ENCODE measurements at places on chromosomes 7 and 10.

DNA sequence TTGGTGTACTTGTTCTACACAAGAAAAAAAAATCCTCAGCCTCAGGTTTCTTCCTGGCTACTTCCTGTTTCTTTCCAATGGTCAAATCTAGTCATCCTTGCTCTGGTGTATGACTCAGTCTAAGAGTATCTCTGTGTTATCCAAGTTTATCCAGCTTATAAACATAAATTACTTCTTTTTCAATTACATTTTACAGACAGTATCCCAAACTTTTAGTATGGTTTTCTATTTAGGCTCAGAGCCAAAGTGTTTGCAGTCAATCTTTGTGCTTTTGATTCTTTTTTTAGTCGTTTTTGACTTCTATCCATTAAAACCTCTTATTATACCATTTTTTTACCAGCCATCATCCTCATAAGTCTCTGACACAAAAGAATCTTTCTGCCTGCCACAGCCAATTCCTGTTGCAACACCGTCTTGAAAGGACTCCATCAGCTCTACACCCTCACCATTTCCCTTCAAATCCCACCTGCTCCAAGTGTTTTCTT lies 294.6 kb downstream of the PTEN start:
- peak; percentile 76 for DNase-seq

DNA sequence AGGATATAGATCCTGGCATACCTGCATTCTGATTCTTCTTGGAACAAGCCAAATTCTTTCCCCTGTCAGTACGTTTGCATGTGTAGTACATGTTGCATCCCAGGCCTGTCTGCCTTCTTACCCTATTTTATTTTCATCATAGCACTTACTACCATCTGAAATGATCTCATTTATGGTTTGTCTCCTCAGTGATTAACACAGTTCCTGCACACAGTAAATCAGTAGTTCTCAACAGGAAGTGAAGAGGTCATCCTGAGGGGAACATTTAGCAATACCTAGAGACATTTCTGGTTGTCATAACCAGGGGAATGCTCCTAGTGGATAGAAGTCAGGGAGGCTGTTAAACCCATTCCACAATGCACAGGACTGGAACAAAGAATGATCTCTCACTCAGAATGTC lies 38.2 kb upstream of the SLC26A4 start:
- DNase-seq = peak; percentile 71

DNA sequence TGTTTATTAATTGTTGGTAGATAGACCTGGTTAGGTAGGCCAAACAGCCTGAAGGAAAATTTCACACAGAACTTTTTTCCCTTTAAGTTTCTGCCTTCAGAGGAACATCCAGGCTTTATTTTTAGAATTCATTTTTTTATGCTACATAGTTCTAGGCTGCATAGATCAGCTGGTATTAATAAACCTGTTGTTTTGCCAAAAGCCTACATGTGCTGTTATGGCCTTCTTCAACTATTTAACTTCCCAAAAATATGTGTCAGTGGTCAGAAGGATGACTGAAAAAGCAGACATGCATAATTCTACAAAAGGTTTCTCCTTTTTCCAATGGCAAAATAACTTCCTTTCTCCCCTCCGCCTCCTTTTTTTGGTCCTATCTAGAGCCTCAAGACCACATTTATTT lies 303.0 kb upstream of the DKK1 start:
- DNase-seq = no peak

- DNase-seq = no peak
These were observed 232.0 kb downstream of the SH2D4B start for GRCh38 chr10:80769700-80770160.

DNA sequence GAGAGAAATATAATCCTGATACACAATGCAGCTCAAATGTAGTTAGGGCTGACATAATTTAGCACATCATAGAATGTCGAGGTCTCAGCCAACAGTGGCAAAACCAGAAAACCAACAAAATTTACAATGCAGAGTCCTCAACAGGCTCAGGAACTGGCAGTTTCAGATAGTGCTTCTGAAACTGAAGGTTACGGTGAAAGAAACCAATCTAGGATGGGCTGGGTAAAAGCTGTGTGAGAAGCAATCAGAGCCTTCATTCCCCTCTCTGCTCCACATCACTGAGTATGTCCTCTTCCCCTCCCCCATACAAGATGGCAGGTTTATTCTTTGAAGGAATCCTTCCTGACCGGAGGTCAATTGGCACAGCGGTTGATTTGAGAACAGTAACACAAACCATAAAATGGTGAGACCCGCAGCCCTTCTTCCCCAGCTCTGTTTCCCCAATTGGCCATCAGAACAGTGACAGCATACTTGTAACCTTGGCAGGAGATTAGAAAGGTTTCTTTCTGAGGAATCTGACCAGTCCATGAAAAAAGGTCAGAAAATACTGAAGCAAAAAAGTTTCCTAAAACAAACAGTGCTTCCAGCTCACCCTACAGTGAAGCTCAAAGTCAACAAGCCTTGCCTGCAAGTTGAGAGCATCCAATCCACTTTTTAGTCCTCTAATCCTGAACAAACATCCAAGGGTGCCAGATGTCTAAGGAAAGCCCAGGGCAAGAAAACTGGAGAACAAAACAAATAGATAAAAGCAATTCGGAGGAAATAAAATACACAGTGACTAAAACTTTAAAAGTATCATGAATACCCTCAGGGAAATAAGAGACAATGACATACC lies 53.9 kb upstream of the IL6 start:
- no peak for DNase-seq

DNA sequence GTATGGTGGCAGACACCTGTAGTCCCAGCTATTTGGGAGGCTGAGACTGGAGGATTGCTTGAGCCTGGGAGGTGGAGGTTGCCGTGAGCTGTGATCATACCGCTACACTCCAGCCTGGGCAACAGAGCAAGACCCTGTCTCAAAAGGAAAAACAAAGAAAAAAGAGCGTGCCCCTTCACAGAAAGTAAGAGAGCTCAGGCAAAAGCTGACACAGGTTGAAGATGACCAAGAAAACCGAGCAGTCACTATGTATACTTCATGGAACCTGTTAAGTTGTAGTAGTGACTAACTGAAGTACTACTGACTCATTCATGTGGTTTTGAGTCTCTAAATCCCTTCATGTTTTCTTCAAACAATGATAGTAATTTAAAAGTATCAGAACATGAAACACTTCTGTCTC lies 1.2 kb upstream of the PRRT4 start:
- DNase-seq = no peak

DNA sequence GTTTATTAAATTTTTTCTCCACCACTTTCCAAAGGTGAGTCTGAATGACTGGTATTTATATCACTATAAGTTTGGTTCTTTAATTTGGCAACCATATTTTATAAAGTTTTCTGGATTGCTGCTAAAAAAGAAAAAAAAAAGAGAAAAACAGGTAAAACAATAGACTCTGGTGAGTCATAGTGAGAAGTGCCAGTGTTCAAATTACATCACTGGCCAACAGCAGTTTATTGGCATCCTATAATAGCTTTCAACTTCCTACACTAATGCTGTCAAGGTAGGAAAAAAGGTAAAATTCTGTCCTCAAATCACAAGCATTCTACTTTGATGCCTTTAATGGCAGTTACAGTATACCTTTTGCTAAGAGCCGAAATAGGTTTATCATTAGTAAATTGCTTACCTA lies 808.8 kb downstream of the GRM8 start:
- no peak for DNase-seq

DNA sequence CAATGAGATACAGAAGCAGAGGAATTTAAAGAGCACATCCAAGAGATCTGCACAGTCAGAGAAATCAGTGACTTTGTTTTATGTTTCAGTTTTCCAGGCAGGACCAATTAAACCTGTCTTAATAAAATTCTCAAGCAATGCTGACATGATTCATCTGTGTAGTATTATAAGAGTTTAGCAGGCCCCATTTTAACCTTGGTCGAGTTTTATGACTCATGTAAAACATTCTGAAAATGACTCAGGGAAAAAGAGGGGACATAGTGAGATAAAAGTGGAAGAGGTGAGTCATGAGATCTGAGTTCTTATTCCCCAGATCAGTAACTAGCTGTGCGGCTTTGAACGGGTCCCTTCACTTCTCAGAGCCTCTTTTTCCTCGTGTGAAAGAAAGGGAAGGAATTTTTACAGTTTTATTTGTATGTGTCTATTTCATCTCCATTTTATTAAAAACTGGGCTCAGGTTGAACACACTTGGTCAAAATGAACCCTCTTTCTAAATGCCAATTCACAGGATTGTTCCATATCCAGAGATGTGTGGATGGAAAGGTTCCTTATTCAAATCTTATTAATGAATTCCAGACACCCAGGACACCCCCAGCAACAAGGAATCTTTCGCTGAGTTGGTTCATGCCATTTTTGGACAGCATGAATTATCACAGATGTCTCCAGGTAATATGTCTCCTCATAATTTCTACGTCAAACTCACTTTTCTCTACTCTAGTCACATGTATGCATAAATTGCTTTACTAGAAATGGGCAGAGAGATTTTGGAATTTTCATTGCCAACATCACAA lies 143.2 kb downstream of the JAZF1 start:
- peak; percentile 88 for DNase-seq

GRCh38 chr10:11298116-11298515 lies 280.4 kb downstream of the CELF2 start:
- DNase-seq = no peak

DNA sequence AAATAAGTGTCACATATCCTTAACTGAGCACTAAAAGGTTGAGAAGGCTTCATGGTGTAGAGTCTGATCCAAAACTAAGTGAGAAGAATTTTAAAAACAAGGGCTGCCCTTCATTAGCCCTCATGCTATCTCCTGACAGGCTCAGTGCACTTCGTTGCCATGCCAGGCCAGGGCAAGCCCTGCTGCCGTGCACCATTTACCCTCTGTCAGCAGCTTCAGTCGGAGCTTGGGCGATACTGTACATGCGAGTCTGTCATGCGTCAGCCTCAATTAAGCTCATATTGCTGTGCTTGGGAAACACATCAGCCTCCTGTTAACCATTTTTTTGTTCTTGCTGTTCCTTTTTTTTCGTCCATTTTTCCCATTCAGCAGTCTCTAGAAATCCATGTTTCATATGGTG lies 166.6 kb downstream of the VTI1A start:
- no peak for DNase-seq

DNA sequence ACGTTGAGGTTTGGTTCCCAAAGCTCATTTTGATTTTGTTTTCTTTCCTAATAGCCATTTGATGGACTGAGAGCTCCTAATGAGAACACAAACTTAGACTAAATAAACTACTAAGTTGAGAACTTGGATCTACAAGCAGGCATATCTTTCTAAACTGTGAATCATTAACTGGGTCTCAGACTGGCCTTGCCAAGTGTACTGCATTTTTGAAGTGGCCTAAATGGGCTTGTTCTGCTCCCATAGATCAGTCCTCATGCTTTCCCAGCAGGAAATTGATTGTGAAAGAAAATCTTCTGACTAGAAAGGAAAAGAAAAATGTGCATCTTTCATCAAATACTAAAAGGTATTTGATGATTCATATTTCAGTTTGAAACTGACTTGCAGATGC lies 46.7 kb upstream of the RBM33 start:
- no peak for DNase-seq

DNA sequence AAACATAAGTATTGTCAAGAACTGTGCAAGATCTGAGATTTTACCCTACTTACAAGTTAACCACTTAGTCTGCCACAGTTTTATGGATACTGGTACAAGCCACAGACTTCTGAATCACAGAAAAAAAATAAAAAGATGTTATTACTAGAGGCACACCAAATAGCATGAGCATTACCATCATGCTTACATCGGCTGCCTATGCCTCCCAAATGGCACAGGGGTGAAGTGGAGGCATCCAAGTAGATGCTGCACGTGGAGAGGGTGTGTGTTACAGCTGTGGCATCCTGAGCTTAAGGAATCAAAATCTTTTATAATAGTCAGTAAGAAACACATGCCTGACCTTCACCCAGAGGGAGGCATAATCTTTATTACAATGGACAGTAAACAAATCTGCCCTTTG lies 207.8 kb downstream of the TFEC start:
- no peak for DNase-seq
